ENCODE measurements at places on chromosomes 6 and 20.

DNA sequence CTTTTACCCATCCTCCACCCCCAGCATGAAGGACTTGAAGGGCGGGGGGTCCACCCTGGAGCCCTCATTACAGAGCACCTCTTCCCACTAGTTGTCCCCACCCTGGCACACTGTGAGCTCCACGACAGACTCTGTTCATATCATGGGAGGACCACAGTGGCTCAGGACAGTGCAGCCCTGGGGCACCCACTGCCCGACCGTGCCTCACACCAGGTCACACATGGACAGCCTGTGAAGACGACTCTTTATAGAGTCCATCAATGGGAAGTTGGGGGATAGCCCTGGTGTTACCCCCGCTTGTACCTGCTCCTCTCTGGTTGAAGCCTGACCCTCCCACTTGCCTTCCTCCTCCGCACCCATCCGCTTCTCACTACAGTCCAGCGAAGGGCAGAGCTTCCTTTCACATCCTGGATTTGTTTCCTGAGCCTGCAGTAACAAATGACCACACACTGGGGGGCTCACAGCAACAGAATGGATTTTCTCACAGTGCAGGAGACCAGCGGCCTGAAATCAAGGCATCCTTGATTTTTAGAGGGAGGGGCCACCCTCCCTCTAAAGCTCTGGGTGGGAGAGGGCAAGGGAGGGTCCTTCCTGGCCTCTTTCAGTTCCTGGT is 15.5 kb downstream of the ZNF831 start:
- no peak for DNase-seq

- no peak for DNase-seq
These were observed 918 bp downstream of the EIF6 start for GRCh38 chr20:35283441-35284266.

- DNase-seq, result no peak
These were observed 1.7 kb downstream of the THBS2 start for GRCh38 chr6:169251822-169252504.

DNA sequence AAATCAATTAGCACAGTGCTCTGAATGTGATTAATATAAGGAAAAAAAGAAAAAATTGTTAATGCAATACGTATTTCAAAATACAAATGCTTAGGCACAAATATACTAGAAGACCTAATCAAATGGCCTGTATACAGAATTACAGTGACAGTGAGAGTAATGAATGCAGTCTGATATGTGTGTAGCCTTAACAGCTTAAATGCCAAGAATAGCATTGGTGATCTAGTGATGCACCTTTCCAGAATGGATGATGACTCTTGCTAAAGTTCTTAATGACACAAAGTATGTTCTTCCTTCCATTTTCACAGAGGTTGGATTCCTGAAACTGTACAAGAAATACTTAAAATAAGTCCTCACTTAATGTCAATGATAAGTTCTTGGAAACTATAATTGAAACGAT is 131.0 kb downstream of the CDKAL1 start:
- DNase-seq, result no peak

DNA sequence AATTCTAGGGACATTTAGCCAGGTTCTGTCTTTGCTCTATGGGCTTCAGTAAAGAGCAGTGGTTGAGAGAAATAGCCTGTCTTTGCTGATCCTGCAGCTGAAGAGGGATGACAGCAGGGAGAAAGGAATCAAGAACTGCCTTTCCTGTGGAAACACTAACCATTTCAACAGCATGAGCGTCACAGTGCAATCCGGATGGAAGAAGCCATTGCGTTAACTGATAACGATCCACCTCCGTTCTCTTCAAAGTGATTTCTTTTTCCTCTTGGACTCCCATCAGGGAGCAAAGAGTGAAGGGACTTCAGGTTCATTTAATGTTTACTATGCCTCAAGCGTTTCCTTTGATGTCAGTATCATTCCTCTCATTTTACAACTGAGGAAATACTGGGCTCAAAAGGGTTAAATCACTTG is 35.2 kb upstream of the EEF1E1 start:
- no peak for DNase-seq

- DNase-seq, result no peak
These were observed 38.4 kb upstream of the SPTLC3 start for GRCh38 chr20:12970372-12970821.

DNA sequence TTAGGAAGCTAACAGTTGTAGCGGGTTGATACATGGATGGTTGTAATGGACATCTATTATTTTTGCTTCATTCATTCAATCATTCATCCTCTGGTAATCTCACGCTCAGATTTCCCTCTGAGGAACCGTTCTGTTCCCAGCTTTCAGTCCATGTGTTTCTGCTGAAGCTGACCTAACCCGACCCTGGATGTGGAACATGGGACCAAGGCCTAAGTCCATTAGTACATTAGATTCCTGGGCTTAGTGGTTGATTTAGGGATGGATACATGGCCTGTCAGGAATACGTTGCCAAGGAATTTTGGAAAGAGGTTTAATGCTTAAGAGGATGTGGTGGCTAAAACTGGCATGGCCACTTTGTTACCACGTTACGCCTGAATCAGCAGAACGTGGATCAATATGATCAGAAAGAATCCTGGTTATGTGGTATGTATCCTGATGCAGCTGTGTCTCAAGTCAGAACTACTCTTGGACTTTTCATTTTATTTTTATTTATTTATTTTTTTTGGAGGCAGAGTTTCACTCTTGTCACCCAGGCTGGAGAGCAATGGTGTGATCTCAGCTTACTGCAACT is 4.1 kb upstream of the DHX35 start:
- DNase-seq, result no peak

DNA sequence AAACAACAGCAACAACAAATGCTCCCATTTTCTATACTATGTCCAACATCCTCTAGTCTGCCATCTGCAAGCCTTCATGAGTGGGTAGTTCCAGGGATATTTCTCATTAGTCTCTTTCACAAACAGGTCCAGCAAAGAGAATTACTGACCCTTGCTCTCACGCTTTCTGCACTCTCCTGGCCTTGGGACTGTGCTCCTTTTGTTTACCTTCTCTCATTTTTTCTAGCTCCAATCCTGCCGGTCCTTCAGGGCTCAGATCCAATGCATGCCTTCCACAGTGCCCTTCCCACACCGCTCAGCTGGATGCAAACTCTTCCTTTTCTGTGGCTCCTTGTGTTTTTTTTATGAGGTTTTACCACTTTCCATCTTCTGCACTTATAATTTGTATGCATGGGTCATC is 47.2 kb downstream of the ADTRP start:
- DNase-seq, result no peak

GRCh38 chr6:128710315-128710714 is 172.6 kb upstream of the LAMA2 start:
- DNase-seq, result no peak

DNA sequence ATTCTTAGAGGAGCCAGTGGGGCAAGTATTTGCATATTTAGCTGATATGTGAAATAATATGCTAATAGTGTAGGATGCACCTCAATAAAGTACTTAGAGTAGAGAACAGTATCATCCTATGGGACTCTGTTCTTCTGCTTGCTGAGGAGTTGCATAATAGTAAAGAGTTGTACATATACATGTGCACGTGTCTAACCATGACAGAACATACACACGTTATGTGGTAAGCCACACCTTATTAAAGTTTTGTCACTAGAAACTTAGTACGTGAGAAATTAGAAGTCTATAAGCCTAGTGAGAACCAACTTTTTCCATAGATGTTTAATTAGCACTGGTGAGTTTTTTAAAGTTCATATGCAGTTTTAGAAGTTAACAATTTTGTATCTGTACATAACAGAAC is 80.7 kb downstream of the L3MBTL3 start:
- no peak for DNase-seq

GRCh38 chr6:94130478-94130877 is 711.1 kb upstream of the EPHA7 start:
- no peak for DNase-seq
